ENCODE measurements at places on chromosomes 2 and 18.
A peak's percentile ranks its signal among the peaks of the same experiment; 100 is the strongest.

DNA sequence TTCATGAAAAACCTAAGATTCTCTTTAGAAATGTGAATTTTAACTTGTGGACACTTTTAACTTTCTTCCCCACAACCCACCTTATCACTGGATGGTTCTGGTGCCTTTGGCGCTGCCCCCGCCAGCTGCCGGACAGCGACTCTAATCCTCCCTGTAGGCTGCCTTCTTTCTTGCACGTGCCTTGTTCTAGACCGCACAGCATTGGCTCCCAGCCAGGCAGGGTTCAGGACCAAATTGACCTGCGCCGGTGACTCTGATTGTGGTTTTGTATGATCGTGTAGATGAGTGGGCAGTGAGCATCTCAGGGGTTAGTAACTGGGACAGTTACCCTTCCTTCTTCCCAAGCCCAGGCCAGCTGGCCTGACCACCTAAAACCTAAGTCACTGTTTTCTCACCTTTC, 106.8 kb downstream of the ASAP2 start:
- no peak for DNase-seq

DNA sequence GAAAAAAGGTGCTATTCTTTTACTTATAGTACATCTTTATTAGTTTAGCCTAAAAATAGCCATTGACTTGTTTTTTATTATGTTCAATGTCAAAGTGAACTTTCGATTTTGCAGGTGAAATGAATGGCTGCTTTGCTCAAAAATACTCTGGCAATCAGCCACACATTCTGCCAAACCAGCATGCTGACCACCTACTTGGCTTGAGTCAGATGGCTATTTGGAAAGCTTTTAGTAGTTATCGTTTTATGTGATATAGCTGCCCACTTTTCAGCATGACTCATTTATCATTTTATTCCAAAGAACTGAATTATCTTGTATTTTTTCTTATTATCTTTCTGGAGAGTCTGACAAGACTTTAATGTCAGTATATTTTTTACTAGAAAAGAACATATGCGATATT, 1615.8 kb upstream of the TMEFF2 start:
- no peak for DNase-seq

- no peak for DNase-seq
Observed at GRCh38 chr2:146239392-146240135, 1605.3 kb upstream of the ACVR2A start.

DNA sequence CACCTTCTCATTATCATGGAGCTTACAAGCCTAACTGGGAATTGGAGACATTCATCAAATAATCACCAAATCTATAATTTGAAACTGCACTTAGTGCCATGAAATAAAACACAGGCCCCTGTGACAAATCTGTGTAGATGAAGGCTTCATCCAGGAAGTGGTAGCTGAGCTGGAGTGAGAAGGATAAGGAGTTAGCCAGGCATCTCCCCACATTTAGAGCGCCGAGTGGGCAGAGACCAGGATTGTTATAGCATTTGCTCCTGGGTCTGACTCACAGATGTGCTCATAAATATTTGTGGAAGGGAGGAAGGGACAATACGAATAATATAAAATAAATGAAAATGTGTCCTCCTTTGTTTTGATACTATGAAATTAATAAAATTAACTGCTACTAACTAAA, 2.5 kb upstream of the MAT2A start:
- no peak for DNase-seq

DNA sequence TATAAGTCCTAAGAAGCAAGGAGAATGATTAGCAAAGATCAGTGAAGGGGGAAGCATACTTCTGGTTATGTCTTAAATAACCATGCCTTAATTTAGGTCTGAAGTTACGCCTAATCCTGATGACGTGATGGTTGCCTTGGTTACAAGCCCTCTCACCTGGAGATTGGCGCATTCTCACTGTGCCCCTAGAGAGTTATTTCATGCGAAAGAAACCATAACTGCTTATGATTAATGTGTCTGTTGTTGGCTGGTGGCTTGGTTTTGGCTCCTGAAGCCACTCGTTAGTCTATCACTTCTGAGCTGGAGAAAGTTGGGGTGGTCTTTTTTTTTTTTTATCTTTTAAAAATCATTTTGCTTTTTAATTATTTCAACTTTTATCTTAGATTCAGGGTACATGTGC, 47.0 kb downstream of the TNFRSF11A start:
- no peak for DNase-seq

- no peak for DNase-seq
Observed at GRCh38 chr2:207266648-207267047, 100.9 kb upstream of the KLF7 start.

DNA sequence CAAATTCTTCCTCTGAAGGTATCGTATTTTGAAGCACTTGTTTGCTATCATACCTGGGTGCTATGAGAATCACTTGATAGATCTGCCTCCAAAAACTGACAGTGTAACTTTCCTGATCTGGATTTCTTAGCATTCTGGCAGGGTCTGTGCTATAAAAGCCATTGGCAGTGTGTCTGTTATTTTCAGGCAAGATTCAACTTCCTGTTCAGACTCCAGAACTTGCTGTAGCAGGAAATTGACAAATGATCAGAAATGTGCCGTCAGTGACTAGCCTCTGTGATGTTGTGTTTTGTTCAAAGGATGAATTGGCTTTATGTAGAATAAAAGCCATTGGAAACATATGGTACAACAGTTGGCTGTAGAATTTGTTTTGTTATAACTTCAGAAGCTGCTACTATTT, 273.3 kb downstream of the PTPRM start:
- no peak for DNase-seq

DNA sequence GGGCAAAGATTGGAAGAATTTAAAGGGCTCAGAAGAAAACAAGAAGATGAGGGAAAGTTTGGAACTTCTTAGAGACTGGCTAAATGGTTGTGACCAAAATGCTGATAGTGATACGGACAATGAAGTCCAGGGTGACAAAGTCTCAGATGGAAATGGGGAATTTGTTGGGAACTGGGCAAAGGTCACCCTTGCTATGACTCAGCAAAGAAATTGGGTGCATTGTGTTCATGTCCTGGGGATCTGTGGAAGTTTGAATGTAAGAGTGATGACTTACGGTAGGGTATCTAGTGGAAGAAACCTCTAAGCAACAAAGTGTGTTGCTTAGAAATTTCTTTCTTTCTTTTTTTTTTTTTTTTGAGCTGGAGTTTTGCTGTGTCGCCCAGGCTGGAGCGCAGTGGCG, 6.0 kb upstream of the IL1A start:
- DNase-seq = no peak

GRCh38 chr2:74597410-74597809, 42.9 kb downstream of the DOK1 start:
- no peak for DNase-seq

DNA sequence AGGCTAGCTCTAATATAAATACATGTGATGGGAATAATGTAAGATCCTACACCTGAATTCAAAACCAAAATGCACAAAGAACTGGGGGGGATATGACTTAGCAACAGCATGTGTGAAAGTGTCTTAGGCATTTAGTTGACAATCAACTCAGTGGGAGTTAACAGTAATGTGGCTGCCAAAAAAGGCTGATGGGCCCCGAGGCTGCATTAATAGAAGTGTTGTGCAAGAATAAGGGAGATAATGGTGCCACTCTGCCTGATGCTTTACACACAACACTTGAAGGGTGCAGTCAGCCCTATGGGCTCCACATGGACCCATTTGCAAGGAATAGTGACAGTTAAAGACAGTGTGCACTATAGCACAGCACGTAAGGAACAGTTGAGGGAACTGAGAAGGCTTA, 649.4 kb upstream of the ZEB2 start:
- no peak for DNase-seq

DNA sequence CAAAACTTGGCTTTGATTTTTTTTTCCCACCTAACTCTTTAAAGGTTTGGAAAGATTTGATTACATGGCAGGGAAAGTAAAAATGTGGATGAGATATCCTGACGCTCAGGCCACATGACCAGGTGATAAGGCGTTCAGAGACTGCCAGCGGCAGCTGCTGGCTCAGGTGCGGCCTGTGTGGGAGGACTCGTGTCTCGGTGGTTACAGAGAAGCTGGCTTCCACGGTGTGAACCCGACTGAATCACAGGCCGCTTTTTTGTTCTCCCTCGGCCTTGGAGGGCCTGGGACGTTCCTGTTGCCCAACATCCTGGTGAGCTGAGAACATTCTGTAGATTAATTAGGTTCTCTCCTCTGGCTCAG, 124.2 kb upstream of the ZNF516 start:
- DNase-seq = no peak

DNA sequence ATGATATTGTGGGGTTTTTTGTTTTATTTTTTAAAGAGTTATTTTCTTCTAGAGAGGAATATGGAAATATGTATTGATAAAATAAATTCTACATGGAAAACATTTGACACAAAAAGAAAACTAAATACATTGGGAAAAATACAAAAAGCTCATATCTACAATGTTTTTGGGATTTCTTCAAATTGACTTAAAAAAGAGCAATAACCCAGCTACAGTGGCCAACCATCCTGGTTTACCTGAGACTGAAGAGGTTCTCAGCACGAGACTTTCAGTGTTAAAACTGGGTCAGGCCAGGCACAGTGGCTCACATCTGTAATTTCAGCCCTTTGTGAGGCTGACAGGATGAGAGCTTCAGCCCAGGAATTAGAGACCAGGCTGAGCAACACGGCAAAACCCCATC, 56.7 kb upstream of the MYCN start:
- no peak for DNase-seq

DNA sequence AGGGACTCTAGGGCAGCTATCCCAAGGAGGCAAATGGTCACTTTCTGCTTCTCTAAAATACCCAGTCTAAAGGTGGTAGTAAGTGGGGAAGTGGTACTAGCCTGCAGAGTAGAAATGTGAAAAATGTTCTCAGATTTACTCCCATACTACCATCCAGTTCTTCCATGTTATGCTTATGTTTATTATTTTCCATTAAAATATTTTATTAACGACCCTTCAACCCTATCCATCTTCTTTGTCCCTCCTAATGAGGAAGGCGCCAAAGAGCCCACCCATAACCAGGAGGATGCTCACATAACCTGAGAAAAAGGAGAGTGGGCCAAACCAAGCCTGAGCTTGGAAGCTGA, 153.5 kb downstream of the ANTXR1 start:
- DNase-seq = no peak

- DNase-seq = peak; percentile 83
Observed at GRCh38 chr2:96528006-96528699, 8.4 kb upstream of the ARID5A start.

GRCh38 chr2:130376433-130377293, 20.8 kb downstream of the PTPN18 start:
- no peak for DNase-seq

GRCh38 chr2:197657562-197657961, 17.8 kb downstream of the RFTN2 start:
- no peak for DNase-seq

DNA sequence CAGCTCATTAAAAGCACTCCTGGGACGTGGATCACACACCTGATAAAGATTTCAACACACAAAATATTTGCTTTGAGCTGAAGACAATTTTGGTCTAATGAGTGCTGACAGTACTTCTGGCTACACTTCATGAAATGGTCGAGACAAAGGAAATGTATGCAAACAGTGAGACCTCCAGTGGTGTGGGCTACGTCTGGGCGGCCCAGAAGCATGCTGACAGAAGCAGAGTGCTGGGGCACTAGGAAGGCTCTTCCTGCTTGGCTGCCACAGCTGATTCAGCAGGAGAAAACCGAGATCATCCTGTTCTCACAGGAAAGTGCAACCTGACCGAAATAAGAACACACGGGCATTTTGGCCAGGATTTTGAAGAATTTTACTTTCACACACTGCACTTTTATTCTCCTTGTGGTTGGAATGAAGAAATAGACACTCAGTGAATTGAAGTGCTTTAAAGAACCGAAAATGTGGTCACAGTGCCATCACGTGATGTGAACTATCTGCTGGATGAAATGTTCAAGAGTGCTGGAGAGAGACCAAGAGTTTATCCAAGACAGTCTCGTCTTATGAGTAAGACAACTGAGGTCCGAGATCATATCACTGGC, 149.5 kb downstream of the CCBE1 start:
- DNase-seq = no peak

- DNase-seq = no peak
Observed at GRCh38 chr2:128384956-128385355, 66.3 kb upstream of the HS6ST1 start.

- DNase-seq = no peak
Observed at GRCh38 chr18:59696311-59697235, 650 bp downstream of the CCBE1 start.

GRCh38 chr2:129803871-129804270, 175.6 kb upstream of the RAB6C start:
- no peak for DNase-seq

GRCh38 chr2:71530641-71531332, 77.4 kb downstream of the DYSF start:
- peak; percentile 11 for DNase-seq

- no peak for DNase-seq
Observed at GRCh38 chr18:55407191-55407590, 180.8 kb downstream of the TCF4 start.

GRCh38 chr18:78433562-78433961, 546.1 kb upstream of the SALL3 start:
- DNase-seq = no peak

DNA sequence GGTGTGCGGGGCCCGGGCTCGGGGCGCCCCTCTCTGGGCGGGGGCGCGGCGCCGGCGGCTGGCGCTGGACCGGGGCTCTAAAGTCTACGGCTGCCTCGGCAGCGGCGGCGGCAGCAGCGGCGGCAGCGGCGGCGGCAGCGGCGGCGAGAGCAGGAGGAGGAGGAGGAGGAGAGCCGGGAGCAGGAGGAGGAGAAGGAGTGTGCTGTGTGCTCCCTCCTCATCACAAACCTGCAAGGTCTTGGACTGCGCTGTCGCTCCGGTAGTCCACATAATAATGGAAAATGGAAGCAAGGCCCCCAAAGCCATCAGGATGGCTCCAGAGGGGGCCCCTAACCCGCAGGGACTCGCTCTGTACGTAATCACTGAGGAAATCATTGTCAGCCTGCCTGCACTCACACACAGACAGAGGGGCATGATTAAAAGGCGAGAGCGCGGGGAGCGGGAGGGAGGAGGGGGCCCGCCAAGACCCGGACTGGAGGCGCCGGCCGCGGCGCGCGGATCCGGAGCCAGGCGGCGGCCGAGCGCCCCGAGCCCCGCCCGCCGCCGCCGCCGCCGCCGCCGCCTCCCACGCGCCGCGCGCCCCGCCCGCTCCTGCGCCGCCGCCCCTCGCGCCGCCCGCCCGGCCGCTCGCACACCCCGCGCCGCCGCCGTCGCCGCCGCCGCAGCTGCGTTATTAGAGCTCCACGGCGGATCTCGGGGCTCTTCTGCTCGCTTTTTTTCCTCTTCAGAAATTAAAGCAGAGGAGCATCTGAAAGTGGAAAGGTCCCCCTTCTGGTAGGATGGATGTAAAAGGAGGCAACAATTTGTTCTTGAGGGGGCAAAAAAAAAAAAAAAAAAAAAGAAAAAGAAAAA, at the start of gene ZNF521:
Gene ZNF521, minus strand, starts transcription at position 390 of the 852 bp plus-strand sequence. CDS start 1,220 bp downstream, outside the sequence.
- peak; percentile 20 for DNase-seq

DNA sequence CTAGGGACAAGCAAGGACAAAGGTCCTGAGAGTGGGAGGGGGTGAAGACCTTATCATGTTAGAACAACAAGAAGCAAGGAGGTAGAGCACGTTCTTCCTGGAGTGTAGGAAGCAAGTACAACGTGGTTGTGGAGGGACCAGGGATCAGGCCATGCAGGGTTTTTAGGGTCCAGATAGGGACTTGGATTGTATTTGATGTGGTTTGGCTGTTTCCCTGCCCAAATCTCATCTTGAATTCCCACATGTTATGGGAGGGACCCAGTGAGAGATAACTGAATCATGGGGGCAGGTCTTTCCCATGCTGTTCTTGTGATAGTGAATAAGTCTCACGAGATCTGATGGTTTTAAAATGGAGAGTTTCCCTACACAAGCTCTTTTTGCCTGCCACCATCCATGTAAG, 53.2 kb downstream of the ICA1L start:
- DNase-seq = no peak

- DNase-seq = no peak
Observed at GRCh38 chr18:4074647-4075046, 380.5 kb downstream of the DLGAP1 start.

- DNase-seq = no peak
Observed at GRCh38 chr2:220893411-220893810, 678.7 kb downstream of the EPHA4 start.
